Kidney epithelial cell (primary cell): ENCODE measurements at places on chromosomes 6 and 20.

GRCh38 chr6:136920216-136920615, 1.9 kb upstream of the SLC35D3 start:
- DNase-seq: no peak

DNA sequence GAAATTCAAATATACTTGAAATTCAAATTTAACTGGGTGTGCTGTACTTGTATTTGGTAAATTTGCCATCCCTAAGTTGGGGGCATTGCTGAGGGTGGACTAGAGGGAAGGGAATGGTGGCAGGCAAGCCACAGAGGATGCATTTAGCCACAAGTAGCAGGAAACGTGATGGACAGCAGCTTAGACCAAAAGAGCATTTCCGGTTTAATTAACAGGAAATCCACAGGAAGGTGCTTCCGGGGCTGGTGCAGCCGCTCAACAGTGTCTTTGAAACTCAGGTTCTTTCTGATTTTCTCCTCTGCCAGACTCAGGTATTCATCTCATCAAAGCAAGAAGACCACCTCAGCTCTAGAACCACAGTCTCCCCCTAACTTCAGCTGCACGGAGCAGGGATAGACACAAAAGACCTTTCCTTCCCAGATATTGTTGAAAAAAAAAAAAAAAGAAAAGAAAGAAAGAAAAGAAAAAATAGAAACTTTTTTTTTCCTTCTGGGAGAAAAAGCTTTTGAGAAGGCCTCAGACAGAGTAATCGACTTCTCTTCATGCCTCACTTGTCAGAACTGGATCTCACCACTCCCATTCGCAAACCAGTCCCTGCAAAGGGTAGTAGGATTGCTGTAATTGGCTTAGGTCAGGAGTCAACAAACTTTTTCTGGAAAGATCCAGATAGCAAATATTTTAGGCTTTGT, 8.0 kb upstream of the BCAS1 start:
- no peak for DNase-seq

GRCh38 chr6:113842165-113842564, 15.0 kb upstream of the MARCKS start:
- DNase-seq: no peak

GRCh38 chr6:45305546-45305945, 22.6 kb upstream of the RUNX2 start:
- DNase-seq: no peak

DNA sequence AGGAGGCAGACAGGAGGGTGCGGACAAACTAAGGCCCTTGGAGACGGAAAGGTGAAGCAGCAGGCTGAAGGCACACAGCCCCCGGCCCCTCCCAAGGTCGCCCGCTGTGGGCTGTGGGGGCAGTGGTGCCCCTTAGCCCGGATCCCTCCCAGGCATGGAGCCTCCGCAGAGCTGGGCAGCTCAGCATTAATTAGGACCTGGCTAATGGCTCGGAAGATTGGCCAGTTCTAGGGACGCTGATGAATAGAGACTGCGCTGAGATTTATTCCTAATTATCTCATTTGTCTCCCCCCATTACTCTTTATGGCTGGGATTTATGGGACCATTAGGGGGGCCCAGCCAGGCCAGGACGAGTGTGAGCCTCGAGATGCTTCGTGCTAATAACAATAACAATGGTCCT, 20.4 kb downstream of the MDFI start:
- DNase-seq: no peak

- DNase-seq: no peak
Observed at GRCh38 chr20:41426086-41426830, 59.6 kb upstream of the EMILIN3 start.

GRCh38 chr6:6176586-6177228, 143.8 kb downstream of the F13A1 start:
- DNase-seq: no peak

- no peak for DNase-seq
Observed at GRCh38 chr6:24909241-24910216, 26.2 kb downstream of the RIPOR2 start.

DNA sequence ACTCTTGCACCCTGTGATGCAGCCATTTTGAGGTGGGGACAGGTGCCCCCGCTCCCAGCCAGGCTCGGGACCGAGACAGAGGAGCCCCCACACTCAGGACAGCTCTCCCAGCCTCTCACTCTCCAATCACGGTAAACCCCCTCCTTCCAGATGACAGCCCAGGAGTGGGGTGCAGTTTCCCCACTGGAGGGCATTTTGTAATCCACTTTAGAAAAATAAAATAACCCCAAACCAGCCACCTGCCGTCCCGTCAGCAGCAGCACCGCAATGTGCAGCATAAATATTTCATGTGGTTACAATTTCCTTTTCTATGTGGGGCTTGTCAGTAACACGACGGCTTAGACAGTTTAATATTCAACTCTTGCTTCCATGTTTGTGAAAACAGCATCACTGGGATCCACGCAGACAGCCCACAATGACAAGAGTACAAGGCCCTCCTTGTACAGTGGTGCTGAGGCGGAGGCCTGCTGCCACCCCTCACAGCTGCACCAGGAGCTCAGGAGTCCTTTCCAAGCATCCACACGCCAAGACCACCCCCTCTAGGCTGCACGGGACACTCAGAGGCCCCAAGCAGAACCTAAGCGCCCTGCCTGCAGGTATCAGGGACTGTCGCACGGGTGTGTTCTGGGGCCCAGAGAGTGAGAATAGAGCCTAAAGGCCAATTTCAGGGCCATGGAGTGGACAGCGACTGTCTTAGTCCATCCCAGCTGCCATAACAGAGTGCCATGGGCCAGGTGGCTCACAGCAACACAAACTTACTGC, 116.7 kb downstream of the JPH2 start:
- DNase-seq: no peak

- DNase-seq: no peak
Observed at GRCh38 chr6:30006170-30007131, 54.6 kb upstream of the POLR1H start.

DNA sequence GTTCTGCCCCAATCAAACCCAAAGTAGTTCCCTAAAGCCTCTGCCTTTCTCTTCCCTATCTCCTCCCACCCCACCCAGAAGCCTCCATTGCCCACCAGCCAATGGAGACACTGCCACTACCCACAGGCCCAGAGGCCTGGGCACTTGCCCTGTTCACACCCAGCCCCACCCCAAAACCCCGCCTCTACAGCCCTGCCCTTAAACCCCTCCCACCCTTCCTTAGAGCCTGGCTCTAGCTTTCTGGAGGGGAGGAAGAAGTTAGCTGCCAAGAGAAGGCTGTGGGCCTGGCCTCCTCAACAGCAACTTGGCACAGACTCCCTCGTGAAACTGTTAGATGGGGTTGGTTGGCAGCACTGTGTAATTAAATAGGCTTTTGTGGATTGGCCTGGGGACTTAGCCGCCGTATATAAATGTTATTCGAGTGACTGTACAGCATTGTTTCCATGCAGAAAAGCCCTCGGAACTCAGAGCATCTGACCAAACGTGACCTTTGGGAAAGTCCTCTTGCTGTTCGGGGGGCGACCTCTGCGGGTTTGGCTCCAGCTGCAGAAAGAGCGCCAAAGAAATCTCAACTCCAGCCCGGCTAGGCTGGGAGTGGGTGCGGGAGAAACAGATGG, 31.4 kb downstream of the COL11A2 start:
- DNase-seq: no peak

DNA sequence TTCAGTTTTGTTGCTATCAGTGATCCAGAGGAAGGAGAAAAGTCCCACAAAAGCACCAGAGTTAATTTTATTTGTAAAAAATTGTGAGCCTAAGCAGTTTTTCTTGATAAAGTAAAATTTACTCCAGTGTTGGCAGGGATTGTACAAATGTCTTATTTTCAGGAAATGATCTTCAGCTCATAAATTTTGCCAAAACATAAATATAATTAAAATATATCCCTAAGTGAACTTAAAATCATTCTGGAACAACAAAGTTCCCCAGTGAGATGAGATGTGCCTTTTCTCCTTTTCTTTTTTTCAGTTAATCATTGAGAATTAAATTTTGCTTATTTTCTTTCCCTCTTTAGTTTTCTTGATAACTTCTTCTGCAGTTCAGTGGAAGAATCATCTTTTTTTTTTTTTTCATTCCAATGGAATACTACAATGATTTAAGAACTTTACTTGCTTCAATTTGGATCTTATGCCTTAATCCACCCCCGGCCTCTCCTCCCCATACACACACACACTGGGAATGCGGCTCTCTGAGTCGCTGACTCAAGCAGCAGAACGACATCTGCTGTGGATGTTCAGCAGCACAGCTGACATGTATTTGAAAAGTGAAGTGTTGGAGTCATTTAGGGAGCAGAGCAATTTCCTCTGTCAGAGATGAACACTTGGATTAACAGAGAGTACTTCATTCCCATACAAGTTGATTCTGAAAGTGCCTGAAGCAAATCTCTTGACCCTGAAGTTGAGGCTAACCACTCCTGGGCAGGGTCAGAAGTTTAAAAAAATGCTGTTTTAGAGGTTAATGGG, 27.7 kb upstream of the LAMA4 start:
- DNase-seq: peak; percentile 62

GRCh38 chr6:111592726-111593511, 12.8 kb downstream of the TRAF3IP2 start:
- DNase-seq: no peak

DNA sequence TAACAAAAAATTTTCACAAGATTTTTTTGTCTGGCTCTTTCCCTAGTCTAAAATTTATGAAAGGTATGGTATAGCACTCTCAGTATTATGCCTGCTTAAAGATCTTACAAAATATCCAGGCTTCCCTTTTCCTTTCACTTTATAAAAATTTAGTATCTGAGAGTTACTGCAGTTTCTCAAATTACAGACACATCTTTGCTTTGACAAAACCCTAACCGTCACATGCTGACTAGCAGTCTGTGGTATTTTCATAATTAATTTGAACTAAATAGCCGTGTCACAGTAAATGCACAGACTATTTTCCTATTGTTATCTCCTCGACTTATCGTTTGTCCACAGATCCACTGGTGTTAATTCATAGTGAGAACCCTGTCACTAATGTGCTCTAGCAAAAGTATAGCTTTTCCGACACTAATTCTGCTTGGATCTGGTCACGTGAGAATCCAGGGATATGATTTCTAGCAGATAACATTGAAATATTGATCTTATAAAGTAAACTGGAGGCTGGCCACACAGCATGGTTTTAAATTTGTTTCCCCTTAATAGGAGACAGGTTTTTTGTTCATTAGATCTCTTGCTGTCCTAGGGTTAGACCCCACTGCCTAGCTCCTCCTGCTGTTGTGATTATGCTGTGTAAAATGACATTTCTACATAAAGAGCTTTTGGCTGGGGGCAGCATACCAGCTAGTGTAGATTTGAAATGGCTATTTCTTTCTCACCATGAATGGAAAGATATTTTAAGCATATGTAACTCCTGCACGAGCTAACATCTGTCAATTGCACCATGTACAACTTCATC, 340.6 kb upstream of the SASH1 start:
- no peak for DNase-seq

DNA sequence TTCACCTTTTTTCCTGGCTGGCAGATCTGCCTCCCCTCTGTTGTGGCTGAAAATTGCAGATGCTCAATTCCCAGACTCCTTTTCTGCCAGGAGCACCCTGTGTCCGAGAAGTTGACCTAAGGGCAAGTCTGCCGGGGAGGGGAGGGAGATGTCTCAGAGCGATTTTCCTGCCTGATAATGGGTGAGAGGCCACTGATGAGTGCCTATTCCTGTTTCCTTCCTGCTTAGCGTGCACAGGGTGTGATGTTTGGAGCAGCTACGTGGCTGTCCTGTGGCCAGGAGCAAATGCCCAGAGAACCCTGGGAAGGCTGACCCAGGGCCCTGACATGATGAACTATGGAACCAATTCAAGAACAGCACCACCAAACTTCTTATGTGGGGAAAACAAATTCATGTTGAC, 22.5 kb downstream of the SOX4 start:
- no peak for DNase-seq

- no peak for DNase-seq
Observed at GRCh38 chr6:105988812-105989577, 97.1 kb upstream of the PRDM1 start.

DNA sequence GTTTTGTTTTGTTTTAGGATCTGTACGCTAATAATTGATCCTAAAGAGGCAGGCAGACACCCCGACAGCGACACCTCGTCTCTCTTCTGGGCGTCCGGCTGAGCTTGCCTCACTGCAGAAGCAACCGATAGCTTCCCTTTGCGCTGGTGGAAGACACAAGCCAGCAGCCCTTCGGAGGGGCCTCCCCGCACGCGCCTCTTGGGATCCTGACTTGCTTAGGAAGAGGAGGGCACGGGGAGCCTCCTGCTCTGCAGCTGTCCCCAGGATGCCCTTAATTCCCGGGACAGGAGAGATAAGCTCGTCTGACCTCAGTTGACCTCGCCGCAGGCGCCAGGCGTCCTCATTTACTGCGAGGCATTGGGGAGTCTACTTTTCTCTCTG, 94.0 kb downstream of the CD83 start:
- no peak for DNase-seq

DNA sequence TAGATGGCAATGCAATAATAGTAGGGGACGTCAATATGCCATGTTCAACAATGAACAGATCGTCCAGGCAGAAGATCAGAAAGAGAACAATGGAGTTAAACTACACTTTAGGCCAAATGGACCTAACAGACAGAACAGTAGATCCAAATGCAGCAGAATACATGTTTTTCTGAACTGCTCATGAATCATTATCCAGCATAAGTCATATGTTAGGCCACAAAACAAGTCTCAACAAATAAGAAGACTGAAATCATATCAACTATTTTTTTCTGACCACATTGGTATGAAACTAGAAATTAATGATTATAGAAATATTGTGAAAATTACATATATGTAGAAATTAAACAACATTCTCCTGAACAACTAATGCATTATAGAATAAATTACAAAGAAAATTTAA, 10.2 kb upstream of the DEFB125 start:
- DNase-seq: no peak

DNA sequence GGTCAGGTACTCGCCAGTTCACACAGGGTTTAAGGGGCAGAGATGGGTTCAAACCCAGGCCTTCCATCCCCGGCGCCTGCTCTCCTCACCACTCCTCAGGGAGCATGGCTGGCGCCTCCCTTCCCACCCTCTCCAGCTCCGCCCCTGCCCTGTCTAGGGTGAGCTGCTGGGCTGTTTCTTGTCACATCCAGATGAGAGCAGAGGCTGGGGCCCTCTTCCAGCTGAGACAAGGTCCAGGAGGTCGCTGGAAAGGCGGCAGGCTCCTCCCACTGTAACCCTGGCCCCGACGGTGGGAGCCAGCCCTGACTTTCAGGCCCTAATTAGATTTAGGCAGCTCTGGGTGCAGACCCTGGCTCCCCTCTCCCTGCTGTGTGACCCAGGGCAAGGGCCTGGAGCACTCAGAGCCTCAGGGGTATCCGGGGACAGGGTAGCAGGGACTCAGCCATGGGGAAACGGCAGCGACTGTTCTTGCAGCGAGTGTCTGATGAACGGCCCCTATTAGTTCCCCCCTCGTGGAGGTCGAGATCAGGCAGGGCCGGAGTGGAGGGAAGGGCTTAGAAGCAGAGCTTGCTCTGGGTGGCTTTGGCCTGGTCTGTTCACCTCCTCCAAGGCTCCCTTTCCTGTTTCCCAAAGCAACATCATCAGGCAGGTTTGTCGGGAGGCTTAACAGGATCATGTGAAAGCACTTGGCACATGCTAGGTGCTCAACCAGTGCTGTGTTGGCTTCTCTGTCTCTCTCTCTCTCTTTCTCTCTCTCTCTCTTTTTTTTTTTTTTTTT, 33.4 kb downstream of the SNAI1 start:
- no peak for DNase-seq
